CD4-positive, alpha-beta T cell treated with Interleukin-17A for 1 hour (primary cell): ENCODE measurements at places on chromosomes 16 and 17.
A peak's percentile ranks its signal among the peaks of the same experiment; 100 is the strongest.

GRCh38 chr17:49757151-49757777 lies 6.7 kb downstream of the FAM117A start:
- no peak for DNase-seq

DNA sequence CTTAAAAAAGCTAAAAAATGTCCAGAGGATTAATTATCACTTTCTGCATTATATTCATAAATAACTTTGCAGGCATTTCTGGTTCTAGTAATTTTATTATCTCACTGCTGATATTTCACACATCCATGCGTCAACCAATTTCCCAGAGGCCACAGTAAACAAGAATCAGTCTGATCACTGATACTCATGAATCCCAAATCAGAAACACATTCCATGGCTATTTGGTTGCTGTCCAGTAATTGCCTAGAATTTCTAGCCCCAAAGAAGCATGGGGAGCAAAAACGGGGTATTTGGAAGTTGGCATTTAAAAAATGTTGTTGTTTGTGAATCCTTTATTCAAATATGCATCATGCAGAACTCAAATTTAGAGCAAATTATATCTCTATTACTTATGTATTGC lies 244.8 kb downstream of the CDH8 start:
- DNase-seq: no peak

- DNase-seq: no peak
These were observed 30.7 kb downstream of the VAC14 start for GRCh38 chr16:70770291-70770625.

- DNase-seq: no peak
These were observed 9.2 kb downstream of the TAF1C start for GRCh38 chr16:84177741-84178073.

DNA sequence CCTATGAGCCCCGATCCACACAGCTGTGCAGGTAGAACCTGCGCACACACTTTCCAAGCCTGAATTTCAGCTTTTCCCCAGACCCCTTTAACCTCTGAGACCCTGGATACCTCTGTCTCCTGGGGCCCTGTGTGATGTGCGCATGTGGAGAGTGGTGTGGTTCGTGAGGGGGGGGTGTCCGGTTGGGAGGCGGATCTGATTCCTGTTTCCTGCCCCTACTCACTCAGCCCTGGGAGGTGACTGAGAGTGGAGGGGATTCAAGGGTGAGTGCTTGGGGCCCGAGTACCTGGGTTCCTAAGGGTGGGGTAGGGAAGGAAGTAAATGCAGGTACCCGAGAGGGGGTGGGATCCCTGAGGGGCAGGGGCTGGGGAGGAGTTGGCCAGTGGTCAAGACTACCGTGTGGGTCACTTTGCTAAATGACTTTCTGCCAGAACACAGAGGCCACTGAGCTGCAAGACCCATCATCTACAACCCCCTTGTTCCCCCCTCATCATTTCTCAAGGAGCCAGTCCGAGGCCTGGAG lies 621 bp downstream of the ARHGEF15 start:
- DNase-seq: no peak

DNA sequence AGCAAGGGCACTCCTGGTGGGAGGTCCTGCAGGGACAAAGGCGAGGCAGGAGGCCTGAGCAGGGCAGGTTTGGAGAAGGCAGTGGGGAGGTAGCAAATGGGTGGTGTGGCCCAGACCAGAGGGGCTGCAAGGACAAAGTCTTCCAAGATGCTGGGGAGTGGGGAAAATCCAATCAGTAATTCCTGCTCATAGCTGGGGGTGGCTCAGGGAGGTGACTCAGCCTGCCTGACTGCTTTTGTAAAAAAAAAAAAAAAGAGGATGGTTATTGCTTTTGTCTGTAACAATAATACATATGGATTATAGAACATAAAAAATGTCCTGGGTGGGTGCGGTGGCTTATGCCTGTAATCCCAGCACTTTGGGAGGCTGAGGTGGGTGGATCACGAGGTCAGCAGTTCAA lies 5.2 kb downstream of the IL34 start:
- DNase-seq: no peak

GRCh38 chr17:74157366-74157765 lies 46.1 kb upstream of the RPL38 start:
- no peak for DNase-seq

DNA sequence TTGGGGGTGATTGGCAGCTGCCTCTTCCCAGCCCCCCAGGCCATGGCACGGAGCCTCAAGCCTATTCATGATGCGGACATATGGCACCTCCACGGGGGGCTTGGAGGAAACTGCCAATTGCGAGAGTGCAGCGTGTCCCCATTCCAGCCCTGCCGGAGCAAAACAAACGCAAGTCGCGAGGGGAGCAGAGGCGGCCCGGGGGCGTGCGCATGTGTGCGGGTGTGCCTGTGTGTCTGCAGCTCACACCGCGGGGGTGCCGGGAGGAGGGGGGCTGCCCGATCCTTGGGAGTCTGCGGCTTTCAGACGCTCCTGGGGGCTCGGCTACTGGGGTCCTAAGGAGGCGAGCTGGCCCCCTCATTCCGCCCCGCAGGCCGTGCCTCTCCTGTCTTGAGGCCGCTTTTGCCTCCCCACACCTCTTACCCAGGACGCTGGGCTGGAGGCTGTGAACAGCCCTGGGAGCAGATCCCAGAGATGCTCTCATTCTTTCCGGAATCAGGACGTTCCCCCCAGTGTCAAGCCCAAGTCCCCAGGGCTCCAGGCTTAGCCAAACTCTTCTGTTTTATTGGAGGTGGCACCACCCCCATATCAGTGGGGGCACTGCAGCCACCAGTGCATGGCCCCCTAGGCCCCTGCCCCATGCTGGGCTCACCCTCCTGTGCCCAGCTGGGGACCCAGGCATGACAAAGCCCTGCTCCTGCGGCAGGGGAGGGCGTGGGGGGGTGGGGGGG lies 29.1 kb downstream of the ENDOV start:
- DNase-seq: no peak

- DNase-seq: no peak
These were observed 3.0 kb downstream of the ALKBH5 start for GRCh38 chr17:18186627-18186982.

- DNase-seq: no peak
These were observed 7.5 kb downstream of the CACNG1 start for GRCh38 chr17:67051837-67052236.

DNA sequence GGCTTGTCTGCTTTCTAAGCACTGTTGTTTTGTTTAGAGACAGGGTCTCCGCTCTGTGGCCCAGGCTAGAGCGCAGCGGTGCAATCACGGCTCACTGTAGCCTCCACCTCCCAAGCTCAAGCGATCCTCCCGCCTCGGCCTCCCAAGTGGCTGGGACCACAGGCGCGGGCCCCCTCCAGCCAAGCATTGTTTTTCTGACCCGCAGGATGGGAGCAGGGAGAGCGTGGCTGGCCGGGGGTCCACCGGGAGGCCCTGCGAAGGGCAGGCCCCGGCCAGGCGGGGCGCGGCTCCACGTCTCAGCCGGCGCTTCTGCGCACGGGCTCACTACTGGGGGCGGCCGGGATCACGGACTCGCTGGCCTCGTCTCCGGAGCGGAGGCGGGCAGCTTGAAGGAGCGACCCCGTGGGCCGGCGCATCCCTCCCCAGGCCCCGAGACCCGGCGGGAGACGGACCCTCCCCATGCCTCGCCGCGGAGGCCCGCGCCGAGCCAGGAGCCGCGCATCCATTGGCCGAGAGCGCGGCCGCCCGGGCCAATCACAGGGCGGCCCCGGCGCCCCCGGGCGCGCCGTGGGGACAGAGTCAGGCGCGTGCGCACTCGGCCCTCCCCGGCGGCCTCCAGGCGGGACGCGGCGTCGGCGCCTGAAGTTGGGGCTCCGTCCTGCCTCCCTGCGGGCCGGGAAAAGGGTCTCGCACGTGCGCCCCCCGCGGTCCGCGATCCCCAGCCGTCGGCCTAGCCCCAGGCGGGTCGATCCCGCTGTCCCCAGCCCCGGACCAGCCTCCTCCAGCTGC lies 24.9 kb downstream of the ACTG1 start:
- DNase-seq: peak; percentile 75

DNA sequence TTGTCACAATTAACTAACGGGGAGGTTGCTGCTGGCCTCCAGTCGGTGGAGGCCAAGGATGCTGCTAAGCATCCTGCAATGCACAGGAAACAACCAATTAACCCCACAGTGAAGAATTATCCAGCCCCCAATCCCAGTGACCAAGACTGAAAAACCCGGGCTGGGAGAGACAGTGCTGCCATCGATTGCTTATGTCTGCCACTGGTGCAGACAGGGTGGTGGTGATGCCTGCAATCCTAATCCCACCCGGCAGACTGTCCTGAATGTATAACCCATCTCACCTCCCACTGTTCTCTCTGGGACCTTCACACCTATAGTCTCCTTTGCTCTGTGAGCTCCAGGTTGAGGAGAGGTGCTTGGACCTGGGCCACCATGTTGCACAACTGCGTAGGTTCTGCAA lies 42.3 kb upstream of the KLHDC4 start:
- DNase-seq: no peak

- DNase-seq: no peak
These were observed 78.4 kb downstream of the RPH3AL start for GRCh38 chr17:273981-274832.

- no peak for DNase-seq
These were observed 173.1 kb downstream of the RPTOR start for GRCh38 chr17:80717720-80718083.
